Left colon (tissue), 2 donors: ENCODE measurements at places on chromosomes 4 and X. TPM values are rescaled to one million over a fixed set of nuclear protein-coding genes. Genes with fewer than 3 reads are reported as not detected.

The WNK3 gene
- total RNA-seq, result 0.61 TPM

The CCNA2 gene
- 3.6 TPM for total RNA-seq

The MID2 gene
- 8.5 TPM for total RNA-seq

The ASB9 gene
- 1.9 TPM for total RNA-seq

The RRH gene
- total RNA-seq, result not detected

The C4orf33 gene
- total RNA-seq, result 23.4 TPM

The PDCL2 gene
- total RNA-seq, result not detected

The PNMA3 gene
- total RNA-seq, result 0.08 TPM

The GSX2 gene
- total RNA-seq, result not detected

The CRMP1 gene
- 1.2 TPM for total RNA-seq

The IBSP gene
- total RNA-seq, result not detected

The GAB3 gene
- 2.3 TPM for total RNA-seq

The HSD17B11 gene
- total RNA-seq, result 253 TPM

The FATE1 gene
- not detected for total RNA-seq

DNA sequence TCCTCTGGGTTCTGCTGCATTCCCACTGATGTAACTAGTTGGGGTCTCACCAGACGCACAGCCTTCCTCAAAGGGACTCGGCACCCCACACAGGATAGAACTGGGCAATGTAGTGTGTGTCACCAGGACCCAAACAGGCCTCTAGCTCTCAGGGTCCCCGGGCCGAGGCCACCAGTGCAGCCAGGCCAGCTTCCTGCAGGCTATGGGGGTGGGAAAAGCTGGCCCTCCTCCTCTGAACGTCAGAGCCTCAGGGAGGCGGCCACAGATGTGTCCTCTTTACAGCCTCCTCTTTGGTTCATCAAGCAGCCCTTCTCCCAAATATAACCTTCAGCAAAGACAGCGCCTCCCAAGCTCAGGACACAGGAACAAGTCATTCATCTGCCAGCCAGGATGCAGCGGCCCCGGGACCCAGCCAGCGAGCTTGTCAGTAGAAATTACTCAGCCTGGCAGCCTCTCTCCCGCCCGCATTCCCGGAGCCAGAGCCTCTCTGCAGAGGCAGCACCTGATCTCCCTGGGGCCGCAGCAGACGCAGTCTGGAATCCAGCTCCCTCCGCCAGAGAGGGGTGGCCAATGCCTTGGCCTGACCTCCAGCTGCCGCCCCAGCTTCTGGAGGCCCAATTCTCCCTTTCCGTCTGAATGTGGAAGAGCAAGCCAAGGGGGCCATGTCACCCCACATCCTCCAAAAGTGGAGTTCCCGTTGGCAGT lies 288.5 kb downstream of the FBXW7 start:
- DNase-seq, result no peak

DNA sequence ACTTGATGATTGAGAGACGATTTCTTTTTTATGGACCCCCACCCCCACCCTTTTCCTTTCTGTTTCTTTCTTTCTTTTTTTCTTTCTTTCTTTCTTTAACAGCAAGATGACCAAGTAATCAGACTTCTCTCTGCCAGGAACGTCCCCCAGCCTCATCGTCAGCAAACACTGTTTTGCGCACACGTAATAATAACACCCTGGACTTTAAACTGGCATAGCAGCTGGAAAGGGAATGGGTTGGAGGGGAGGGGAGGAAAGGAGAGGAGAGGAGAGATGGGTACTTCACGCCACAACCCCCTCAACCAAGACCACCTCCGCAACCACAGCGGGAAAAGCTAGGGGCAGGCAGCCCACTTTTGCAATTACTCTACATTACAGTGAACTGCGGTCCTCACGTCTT lies 1.1 kb downstream of the GABRA2 start:
- no peak for DNase-seq

DNA sequence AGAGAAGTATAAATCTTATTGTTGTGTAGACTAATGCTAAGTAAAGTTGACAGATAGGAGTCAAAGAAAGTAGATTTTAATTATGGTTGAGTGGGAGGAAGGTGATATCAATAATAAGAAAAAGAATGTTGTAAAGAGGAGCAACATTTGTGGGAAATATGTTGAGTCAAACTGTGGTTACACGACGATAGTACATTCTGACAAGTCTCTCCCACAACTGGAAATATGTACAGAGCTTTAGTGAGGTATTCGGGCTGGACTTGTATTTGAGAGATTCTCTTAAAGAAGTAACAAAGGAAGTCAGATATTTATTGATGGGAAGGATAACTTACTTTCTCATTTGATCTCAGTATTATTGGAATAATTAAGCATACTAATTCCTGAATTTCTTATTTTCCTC lies 525.3 kb upstream of the MAGEB2 start:
- no peak for DNase-seq

DNA sequence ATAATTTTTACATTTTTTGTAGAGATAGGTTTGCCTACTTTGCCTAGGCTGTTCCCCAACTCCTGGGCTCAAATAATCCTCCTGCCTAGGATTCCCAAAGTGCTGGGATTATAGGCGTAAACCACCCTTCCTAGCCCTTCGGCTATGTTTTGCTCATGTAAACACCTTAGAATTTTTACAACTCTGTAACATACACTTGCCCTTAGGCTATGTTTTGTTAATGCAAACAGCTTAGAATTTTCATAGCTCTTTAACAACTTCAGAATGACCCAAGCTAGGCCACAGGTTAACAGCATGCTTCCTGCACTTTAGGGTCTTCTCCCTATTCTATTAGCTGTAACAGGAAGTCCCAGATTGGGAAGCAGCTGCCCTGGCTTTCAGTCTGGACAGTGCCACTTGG lies 24.2 kb downstream of the KLHL15 start:
- no peak for DNase-seq

- DNase-seq, result no peak
Measured at GRCh38 chr4:141132072-141132708, 1.1 kb downstream of the RNF150 start.

DNA sequence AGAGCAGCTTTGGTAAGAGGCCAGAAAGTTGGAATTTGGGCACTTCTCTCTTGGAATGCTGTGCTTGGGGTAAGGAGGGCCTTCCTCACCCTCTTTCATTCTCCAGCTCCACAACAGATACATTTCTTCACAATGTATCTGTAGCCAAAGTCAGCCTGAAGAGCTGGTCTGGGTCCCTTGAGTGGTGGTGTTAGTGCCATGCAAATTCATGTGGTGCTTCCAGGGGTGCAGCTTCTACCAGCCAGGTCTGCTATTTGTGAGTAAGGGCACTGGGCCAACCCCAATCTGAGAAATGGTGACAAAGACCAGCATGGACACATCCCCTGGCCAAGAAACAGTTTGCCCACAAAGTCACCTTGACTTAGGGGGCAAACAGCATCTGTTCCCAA lies 17.8 kb downstream of the AMER1 start:
- DNase-seq, result no peak

GRCh38 chr4:110271986-110272385 lies 73.6 kb upstream of the ELOVL6 start:
- no peak for DNase-seq

DNA sequence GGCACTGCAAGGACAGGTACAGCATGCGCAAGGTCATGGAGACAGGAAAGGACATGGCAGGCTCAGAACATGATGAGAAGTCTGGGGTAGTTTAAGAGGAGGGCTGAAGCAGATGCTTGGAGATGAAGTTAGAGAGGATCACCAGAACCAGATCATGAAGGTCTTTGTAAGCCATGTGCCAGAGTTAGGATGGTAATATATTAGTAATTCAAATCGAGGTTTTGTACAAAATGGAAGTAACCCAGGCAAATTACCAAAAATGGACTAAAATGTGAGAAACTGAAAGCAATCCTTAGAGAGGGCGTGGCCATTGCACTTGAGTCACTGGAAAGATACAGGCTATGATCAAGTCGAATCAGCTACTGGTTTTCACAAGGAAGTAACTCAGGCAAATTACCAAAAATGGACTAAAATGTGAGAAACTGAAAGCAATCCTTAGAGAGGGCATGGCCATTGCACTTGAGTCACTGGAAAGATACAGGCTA lies 13.5 kb downstream of the RXFP1 start:
- no peak for DNase-seq

DNA sequence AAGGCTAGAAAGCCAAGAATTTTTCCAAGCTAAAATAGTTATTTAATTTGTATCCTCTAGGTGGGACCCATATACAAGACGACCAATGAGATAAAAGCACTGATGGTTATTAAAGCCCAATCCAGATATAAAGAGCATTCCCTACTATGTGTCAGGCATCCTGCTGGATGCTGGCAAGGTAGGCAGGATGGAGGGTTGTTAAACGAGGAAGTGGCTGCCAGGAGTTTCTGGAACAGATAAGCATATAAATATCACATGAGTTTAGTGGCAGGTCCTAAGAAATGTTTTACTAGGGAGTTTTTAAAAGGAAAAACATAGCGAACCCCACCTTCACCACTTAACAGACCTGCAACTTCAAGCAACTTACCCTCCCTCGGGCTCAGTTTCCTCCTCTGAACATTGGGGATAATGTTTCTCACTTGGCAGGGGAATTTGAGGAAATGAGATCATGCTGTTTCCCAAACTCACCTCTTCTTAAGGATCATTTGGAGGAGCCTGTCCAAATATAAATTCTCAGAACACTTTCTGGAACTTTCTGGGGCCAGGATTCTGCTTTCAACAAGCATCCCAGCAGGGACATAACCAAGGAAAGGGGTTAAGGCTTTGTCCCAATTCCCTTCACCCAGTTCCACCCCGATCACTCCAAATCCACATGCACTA lies 94.3 kb upstream of the LDB2 start:
- DNase-seq, result no peak

DNA sequence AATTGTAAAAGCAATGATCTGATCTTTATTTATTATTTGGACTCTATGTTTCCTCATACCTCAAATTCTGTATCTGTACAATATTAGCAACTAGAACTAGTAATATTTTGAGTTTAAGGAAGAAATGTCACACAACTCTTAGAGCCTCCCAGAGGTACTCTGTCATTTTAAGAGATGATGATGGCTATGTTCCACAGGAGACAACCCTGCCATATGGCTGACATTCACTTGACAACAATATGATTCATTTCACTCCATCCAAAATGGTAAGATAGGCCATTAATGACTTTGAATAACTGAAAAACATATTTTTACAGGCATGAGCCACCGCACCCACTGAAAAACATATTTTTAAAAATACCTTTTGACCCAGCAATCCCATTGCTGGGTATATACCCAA lies 190.3 kb downstream of the MAML3 start:
- no peak for DNase-seq

GRCh38 chrX:13700380-13700779 lies 11.5 kb downstream of the RAB9A start:
- no peak for DNase-seq

DNA sequence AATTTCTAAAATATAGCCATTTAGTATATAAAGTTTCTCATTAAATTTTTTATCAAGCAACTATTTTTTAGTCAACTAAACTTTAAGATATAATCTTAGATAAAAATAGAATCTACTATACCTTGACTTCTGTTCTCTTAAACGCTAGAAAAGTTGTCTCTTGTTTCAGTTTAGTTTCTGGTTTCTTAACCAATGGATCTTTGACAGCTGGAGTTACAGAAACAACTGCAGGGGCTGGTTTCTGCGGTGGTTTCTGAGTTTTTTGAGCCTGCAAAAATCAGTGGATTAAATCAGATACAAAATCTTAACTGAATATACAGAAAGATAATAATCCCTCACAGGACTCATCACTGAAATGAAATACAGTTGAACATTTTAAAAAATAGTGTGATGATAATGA lies 21.9 kb downstream of the INTS12 start:
- no peak for DNase-seq

GRCh38 chr4:13522282-13523104 lies 21.8 kb downstream of the NKX3-2 start:
- DNase-seq, result no peak

GRCh38 chrX:125132274-125132673 lies 187.4 kb upstream of the TEX13C start:
- DNase-seq, result no peak

GRCh38 chrX:122703762-122704161 lies 480.3 kb upstream of the GRIA3 start:
- no peak for DNase-seq

- DNase-seq, result no peak
Measured at GRCh38 chr4:161949946-161950725, 213.7 kb downstream of the FSTL5 start.

DNA sequence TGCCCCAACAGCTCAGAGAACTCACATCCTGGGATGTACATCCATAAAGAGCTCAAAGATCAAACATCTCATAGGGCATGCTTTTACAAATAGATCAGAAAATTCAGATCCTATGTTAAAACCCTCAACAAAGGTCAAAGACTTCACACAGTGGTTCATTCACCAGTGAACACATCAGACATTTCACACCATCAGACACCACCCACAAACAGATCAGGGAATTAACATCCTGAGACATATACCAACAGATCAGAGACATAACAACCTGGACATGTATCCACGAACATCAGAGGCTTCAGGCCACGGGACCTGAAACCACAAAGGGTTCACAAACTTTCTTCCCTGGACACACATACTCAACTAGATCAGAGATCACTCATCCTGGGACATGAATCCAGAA lies 23.4 kb downstream of the SUV39H1 start:
- no peak for DNase-seq

GRCh38 chr4:54104907-54105306 lies 4.9 kb downstream of the GSX2 start:
- no peak for DNase-seq

DNA sequence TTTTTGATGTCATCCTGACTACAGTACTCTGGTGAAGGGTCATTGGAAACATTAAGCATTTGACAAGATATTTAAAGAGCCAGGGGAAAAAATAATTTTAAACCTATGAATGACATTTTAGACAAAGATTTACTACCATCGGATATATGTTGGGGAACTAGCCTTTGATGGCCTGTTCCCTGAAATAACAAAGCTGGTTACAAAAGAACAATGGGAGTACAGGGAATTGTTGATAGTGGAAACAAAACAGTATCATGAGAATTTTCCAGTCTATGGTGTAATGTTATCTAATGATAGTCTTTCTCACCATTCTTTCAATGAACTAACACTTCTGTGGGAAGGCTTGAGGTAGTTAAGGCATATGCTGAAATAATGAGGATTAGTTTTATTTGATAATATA lies 125.9 kb upstream of the KLHL4 start:
- DNase-seq, result no peak

DNA sequence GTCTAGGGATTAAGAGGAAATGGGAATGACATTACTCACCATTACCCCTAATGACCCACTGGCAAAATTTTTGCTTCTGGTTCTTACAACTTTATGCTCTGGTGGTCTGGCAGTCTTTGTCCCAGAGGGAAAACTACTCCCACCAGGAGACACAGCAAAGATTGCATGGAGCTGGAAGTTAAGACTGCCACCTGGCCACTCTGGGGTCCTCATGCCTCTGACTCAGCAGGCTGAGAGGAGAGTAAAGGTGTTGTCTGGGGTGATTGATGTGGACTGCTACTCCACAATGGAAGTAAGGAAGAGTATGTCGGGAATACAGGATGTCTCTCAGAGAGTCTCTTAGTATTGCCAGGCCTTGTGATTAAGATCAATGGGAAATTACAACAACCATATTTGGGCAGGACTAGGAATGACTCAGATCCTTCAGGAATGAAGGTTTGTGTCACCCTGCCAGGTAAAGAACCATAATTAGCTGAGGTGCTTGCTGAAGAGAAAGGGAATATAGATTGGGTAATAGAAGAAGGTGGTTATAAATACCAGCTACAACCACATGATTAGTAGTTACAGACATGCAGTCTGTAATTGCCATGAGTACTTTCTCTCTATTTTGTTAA lies 215.5 kb downstream of the GPAT3 start:
- DNase-seq, result no peak

- DNase-seq, result no peak
Measured at GRCh38 chr4:26218677-26219605, 101.9 kb upstream of the RBPJ start.
